AG09309 (cell line): ENCODE measurements at places on chromosomes 4 and X.

- no peak for DNase-seq
Observed at GRCh38 chrX:128543114-128543513, 490.9 kb upstream of the ACTRT1 start.

GRCh38 chr4:92776080-92776479 lies 472.3 kb downstream of the GRID2 start:
- no peak for DNase-seq

GRCh38 chr4:40536032-40536431 lies 93.6 kb downstream of the RBM47 start:
- no peak for DNase-seq

DNA sequence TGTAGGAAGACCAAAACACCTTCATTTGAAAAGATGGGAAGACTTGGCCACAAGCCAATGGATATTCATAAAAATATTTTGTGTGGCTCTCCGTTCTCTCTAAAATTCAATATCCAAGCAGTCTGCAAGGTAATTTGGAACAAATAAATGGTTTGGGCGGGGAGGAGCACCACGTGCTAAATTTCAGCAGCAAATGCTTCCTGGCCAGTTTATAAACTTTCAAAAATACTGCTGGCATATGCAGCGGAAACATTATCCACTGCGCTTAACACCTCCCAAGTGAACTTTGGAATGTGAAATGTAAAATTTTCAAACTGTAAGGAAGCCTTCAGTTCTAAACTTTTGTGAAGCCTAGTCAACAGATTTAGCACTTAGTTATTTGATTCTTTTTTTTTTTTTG lies 191.0 kb downstream of the NSUN7 start:
- DNase-seq, result no peak

GRCh38 chrX:68719181-68719903 lies 71.9 kb downstream of the STARD8 start:
- DNase-seq, result no peak

- DNase-seq, result no peak
Observed at GRCh38 chrX:129445436-129445835, 77.9 kb downstream of the SMARCA1 start.

- DNase-seq, result no peak
Observed at GRCh38 chr4:86013621-86014020, 346.2 kb downstream of the MAPK10 start.

GRCh38 chr4:86098691-86099090 lies 261.2 kb downstream of the MAPK10 start:
- DNase-seq, result no peak

DNA sequence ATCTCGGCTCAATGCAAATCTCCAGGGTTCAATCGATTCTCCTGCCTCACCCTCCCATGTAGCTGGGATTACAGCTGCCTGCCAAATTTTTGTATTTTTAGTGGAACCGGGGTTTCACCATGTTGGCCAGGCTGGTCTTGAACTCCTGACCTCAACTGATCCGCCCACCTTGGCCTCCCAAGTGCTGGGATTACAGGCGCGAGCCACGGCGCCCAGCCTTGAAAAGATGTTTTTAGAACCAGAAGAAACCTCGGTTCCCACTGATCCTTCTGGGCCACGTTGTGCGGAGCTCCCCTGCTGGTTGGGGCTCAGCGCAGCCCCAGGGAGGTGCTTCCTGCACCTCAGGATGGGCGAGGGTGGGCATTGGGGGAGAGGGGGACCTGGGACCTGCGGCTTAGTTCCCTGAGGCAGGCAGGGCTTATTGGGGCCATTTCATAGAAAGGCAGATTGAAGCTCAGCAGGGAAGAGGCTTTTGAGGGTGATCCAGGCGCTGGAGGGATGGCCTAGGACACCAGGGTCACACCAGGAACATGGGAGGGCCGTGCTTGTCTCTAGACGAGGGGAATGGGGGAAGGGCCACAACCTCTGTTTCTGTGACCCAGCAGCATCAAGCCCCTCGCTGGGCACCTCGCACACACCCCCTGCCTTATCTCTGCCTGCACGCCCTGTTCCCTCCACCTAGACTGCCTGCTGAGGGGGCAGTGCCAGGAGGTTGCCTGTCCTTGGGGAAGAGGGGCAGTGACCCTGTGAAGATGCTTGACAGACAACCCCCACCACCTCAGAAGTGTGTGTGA lies 6.3 kb upstream of the ADD1 start:
- DNase-seq, result no peak

DNA sequence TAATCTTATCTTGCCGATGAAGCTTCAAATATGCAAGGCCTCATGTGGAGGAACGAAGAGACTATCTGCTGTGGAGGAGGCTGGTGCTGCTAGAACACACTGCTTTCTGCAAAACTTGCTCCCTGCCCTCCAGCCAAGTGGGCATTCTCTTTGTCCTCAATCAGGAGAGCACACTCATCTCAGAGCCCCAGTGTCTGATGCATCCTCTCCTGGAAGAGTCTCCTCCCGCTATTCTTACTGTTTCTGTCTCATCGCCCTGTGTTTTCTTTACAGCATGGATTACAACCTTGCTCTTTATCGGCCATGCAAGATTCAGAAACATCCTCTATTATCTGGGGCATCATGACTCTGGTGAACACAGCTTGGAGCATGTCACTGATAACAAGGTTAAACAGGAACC lies 68.2 kb upstream of the MTNR1A start:
- no peak for DNase-seq

GRCh38 chr4:8050555-8051206 lies 107.9 kb downstream of the ABLIM2 start:
- no peak for DNase-seq

DNA sequence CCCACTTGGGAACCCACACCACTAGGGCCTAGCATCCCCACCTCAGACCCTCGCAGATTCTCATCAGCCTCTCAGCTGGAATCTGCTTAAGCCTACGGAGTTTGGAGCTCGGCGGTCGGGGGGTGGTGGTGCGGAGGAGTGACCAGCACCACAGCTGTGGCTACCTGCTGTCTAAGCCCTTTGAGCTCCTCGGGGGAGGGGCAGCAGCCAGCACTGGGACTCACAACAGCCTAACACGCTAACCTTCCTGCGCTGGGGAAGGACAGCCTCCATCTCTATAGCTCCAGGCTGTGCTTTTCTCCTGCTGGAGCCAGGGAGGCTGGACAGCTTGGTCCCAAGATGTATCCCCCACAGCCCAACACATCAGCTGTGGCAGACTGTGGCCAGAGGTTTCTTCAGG lies 281.5 kb downstream of the USP46 start:
- DNase-seq, result no peak

GRCh38 chrX:33132569-33132968 lies 78.8 kb downstream of the DMD start:
- DNase-seq, result no peak

DNA sequence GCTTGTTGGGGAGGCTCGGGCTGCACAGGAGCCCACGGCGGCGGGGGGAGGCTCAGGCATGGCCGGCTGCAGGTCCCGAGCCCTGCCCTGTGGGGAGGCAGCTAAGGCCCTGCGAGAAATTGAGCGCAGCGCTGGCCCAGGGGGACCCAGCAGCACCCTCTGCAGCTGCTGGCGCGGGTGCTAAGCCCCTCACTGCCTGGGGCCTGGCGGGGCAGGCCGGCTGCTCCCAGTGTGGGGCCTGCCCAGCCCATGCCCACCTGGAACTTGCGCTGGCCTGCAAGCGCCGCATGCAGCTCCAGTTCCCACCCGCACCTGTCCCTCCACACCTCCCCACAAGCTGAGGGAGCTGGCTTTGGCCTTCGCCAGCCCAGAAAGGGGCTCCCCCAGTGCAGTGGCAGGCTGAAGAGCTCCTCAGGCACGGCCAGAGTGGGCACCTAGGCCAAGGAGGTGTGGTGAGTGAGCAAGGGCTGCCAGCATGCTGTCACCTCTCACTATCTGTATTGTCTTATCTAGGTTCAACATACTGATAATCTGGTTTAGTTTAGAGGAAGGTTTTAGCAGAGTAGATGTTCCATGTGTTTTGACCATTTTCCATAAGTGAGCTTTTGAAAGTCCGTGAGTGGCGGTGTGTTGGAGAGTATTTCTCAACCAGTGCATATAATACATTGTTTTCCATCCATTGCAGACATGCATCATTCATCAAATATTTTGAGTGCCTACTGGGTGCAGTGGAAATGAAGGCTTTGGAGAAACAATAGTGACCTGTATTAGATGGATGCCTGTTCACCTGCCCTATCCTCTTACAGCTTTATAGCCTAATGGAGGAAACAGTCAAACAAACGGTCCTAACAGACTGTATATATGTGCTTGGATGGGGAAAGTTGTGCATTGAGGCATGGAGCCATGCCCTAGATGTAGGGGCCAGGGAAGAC lies 13.1 kb downstream of the PI4K2B start:
- no peak for DNase-seq

DNA sequence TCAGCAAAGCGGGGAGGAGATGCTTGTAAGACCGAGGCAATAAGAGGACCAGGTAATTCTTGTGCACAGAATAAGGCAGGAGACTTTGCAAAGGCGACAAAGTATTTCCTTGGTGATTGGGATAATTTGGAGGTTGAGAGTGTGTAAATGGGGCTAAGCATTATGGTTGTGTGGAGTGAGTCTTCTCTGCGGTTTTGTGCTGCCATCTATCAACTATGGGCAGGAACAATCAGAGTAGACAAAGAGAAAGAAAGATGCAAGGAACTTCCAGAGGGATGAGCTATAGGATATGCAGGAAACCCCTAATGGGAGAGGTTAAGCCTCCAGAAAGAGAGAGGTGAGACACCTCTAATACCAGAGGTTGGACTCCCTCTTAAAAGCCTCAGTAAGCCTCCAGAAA lies 339.8 kb downstream of the PAPSS1 start:
- no peak for DNase-seq

- DNase-seq, result no peak
Observed at GRCh38 chr4:79823148-79823763, 249.8 kb downstream of the ANTXR2 start.

DNA sequence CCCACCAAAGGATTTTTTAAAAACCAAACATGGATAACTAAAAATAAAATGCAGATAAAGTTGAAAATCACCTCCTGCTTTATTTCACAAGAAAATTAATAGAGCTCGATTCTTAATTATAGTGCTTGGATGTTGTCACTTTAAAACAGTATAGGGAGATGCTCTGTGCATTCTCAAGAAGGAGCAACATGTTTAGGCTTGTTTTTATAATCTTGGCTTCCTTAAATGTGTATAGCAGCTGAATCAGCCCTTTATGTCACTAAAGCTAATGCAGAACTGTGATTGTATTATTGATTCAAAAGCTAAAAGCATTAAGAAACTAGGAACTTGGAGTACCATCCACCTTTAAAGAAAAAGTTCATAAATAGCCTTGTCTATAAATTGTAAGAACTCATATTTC lies 12.9 kb downstream of the UTP3 start:
- DNase-seq, result no peak

- no peak for DNase-seq
Observed at GRCh38 chr4:88230461-88230891, 53.9 kb downstream of the PPM1K start.
